ENCODE measurements at places on chromosomes 1 and 21.

DNA sequence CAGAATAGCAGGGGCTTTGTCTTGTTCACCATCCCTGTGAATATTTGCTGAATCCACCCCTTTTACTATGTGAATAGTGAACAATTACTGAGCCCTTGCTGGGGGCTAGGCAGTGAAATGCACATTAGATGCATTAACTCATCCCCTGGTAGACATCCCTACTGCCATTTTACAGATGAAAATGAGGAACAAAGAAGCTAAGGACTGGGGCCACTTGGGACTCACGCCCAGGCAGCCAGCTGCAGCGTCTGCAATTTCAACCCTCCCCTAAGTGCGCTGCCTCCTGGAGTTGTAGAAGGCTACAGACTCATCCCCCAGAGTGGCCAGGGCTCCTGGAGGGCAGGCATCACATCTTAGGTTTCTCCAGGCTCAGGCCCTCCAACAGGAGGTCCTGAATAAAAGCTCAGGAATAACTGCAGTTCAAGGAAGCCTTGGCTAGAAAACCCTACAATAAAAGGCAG lies 31.6 kb downstream of the CAPZB start:
- no peak for DNase-seq

GRCh38 chr1:23576338-23577055 lies 17.2 kb upstream of the ID3 start:
- DNase-seq = no peak

DNA sequence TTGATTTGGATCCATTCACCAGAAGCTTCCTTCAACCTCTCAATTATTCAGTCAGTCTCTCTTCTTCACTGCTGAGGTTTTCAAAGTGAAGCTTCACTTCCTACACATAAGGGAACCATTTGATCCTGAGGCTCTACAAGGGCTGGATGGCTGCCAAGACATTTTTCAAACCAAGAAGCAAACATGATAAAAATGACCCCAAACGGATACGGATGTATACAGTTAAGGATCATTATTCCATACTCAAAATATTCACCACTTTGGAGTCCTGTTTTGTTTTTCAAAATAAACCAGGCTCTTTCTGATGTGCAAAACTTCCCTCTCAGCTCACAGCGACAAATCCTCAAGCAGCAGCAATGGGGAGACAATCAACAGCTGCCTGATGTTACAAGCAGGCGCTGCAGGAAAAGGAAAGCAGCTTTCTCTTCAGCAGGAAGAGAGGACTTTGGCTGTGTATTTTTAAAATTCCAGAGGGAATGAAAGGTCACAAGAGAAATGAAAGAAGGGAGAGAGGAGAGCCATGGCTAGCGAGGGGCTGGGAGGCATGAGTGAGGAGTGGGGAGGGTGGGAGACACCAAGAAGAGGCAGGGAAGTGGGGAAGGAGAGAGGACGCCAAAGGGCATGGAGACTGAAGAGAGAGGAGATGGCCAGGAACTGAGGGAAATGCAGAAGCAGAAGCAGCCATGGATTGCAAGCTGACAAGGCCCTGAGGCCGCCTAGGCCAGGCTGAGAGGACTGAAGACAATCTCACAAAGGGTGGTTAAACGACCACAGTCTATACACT lies 145.4 kb downstream of the SLC45A1 start:
- DNase-seq = no peak

DNA sequence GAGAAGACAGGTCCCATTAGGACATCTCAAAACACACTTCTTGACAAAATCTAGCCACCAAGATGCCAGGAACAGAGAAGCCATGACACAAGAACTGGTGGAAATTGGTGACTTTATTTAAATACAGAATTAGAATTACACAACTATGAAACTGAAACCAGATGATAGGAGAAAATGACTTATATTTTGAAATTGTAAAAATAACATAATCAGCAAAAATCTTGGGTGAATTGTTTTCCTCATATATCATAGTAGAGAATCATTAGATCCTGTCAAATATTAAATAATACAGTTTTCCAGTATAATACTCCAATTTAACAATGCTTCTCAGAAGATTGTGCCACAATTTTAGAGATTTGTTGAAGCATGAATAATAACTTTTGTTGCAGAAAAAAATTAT lies 81.5 kb upstream of the MROH9 start:
- no peak for DNase-seq

DNA sequence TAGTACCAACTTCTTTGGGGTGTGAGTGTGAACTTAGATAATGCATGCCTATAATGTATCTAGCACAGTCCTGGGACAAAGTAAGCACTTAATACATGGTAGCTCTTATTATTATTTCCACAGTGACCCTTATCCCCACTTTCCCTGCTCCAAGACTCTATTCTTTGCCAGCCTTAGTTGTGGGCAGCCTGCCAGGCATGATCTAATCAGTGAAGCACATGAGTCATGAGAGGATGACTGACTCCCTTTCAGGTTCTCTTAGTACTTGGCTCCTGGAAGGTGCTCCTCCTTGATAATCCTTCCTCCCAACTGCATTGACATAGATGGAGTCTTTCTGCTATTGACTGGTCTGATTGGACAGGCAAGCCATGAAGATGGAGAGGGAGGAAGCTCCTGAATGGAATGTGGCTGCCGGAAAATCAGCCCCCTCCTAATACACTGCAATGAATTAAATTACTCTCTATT lies 17.4 kb upstream of the GNG12 start:
- DNase-seq = no peak

GRCh38 chr1:24221246-24221645 lies 34.2 kb upstream of the IFNLR1 start:
- DNase-seq = no peak

GRCh38 chr1:100478816-100479215 lies 59.1 kb upstream of the GPR88 start:
- DNase-seq = no peak
